Colonic mucosa (tissue), 4 donors: ENCODE measurements at places on chromosomes 6 and 20. TPM values are rescaled to one million over a fixed set of nuclear protein-coding genes. Genes with fewer than 3 reads are reported as not detected.

- DNase-seq = peak; percentile 37
Measured at GRCh38 chr20:57048027-57048869, 218.2 kb downstream of the BMP7 start.

The OLIG3 gene
- not detected for total RNA-seq

DNA sequence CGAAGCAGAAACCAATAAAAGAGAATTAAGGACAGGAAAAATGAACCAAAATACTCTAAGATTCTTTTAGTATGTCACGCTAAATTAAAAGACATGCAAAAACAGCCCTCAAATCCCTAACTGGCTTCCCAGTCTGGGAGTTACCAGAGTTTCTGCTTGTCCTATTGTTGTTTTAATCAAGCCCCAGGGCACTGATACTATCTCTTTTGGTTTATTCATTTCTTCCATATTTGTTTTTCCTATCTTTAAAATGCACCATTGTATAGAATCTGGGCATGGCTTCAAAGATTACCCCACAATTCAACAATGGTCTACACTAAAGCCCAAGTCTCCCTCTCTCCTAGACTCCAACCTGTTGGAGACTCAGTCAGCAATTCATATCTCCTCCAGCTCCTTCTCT is 169.1 kb downstream of the MYLK4 start:
- DNase-seq = no peak

DNA sequence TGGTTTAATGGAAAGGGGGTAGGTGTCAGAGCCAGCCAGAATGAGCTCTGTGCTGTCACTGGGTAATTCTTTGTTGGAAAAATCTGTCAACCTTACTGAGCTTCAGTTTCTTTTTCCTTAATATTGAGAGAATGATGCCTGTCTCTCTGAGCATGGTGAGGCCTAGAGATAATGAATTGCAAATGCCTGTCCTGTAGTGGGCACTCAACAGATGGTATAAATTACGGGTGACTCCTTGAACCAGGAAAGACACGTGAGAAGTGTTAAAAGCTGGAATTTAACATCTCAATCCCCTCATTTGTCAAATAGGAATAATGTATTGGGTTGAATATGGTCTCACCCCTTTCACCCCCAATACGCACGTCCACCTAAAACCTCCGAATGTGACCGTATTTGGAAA is 74.9 kb downstream of the ADTRP start:
- DNase-seq = no peak

- no peak for DNase-seq
Measured at GRCh38 chr20:30513050-30513628, 744.3 kb upstream of the DEFB115 start.

GRCh38 chr20:44909872-44910689 is at the start of gene PABPC1L:
PABPC1L (plus strand) TSS chr20:44910060; CDS start chr20:44910144, 84 bp downstream.
- DNase-seq = peak; percentile 87

The CNR1 gene
- total RNA-seq = 0.82 TPM

The DNAH8 gene
- not detected for total RNA-seq

DNA sequence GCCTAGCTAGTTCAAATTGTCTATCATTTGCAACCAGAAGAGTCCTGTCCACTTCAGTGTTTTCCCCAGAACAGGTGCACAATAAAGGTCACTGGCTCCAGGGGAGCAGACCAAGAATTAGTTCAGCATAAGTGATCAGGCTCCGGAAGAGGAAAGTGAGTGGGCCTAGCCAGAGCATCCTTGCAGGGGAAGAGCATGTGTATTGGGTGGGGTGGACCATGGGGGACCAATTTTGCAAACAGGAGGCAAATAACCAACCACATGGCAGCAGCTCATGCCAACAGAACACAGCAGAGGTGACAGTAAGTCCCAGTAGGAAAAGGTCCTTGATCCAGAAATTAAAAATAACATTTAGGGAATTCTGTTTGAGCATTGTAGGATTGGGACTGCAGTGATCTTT is 43.2 kb upstream of the CNR1 start:
- DNase-seq = no peak

- no peak for DNase-seq
Measured at GRCh38 chr6:11585426-11586016, 48.0 kb downstream of the TMEM170B start.

The KHDC1 gene
- 0.69 TPM for total RNA-seq

- peak; percentile 46 for DNase-seq
Measured at GRCh38 chr6:52994031-52994838, 849 bp downstream of the GSTA4 start.

DNA sequence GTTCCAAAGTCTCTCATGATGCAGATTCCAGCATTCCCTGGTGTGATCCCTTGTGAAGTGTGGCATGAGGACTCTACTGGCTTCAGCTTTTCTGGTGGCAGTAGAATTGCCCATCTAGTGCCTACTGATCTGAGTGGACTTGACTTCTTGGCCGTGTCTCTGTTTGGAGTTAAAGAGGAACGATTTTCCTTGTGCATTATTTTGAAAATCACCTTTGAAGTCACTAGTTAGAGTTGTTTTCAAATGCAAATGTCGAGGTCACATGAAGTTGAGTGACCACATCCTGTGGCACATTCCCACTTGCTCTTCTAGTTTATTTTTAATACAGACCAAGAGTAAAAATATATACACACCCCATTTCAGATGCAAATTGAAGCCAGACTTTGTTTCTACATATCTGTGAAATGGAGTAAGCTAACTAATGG is 270.7 kb upstream of the TAB2 start:
- no peak for DNase-seq

- DNase-seq = peak; percentile 80
Measured at GRCh38 chr20:33814238-33814712, 3.1 kb downstream of the CHMP4B start.

DNA sequence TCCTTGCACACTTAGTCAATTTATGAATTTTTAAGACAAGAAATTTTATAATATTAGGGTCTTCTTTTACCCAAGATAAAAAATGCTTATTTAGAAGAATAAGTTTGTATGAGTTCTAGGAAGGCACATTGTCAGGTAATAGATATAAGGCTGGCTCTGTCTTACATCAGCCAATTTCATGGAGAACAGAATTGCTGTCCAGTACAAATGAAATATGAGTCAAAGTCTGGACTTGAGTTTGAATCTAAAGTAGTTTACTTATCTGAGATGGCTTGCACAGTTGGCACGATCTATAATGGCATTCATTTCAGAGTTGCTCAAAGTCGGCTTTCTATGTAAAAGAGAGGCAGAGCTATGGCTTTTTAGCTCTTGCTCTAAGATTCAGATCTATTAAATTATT is 228.2 kb downstream of the KCNQ5 start:
- no peak for DNase-seq

DNA sequence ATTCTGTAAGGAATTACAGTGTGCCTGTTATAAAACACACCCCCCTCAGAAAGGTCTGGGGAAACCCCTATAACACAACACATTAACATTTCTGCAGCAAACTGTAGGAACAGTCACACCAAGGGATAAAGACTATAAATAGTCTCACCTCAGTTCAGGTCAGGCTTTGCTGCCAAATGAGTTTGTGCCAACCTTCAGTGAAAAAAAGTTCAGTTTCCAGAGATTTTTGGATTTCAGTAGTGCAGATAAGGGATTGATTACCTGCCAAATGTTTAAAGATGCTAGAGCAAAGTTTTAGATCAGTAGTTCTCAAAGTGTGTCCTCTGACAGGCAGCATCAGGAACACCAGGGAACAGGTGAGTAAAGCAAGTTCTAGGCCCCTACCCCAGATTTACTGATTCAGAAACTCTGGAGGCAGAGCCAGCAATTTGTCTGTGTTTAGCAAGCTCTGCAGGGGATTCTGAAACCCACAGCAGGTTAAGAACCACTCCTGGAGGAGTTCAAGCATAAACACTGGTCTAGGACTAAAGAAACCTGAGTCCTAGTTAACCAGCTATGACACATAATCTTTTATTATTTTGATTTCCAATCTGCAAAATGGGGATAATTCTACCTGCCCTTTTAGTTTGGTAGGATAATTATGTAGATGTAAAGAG is 111.0 kb downstream of the RCAN2 start:
- DNase-seq = no peak

The SLC22A16 gene
- total RNA-seq = 1.1 TPM

The ADGRG6 gene
- 17.9 TPM for total RNA-seq

- no peak for DNase-seq
Measured at GRCh38 chr6:41037107-41037900, 1.7 kb downstream of the UNC5CL start.

GRCh38 chr20:26243731-26244130 is 547.1 kb upstream of the ZNF337 start:
- no peak for DNase-seq

The PSORS1C1 gene
- 2.2 TPM for total RNA-seq

The ID4 gene
- 5.3 TPM for total RNA-seq

- no peak for DNase-seq
Measured at GRCh38 chr6:163620670-163621330, 206.3 kb downstream of the QKI start.

The APCDD1L gene
- 0.32 TPM for total RNA-seq

DNA sequence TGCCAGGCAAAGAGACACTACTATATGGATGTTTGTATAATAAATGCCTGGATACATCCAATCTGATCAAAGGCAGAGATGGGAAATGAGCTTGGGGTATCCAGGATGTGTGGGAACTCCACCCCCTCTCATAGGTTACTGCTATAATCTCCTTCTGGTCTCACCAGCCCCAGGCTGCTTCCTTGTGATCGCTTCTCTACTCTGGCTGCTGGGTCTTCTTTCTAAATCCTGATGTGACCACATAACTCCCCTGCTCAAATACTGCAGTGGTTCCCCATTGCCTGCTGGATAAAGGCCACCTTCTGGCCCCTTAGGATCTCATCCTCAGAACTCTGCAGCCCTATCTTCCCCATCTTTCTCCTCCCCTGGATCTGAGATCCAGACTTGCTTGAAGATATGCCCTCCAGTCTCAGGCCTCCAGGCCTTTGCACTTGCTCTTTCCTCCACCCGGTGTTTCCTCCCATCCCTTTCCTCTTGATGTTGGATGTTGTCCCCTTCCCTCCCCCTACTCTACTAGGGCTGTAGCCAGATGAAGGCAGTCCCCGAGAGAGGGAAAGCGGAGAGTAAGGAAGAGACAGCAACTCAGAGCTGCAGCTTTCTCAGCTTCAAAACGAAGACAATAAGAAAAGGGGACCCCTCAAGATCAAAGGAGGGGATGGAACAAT is 828 bp upstream of the XKR7 start:
- no peak for DNase-seq

The UST gene
- total RNA-seq = 2.7 TPM

- peak; percentile 29 for DNase-seq
Measured at GRCh38 chr6:35230950-35231349, 17.2 kb downstream of the SCUBE3 start.

- no peak for DNase-seq
Measured at GRCh38 chr20:61770113-61770585, 295.5 kb downstream of the TAF4 start.

DNA sequence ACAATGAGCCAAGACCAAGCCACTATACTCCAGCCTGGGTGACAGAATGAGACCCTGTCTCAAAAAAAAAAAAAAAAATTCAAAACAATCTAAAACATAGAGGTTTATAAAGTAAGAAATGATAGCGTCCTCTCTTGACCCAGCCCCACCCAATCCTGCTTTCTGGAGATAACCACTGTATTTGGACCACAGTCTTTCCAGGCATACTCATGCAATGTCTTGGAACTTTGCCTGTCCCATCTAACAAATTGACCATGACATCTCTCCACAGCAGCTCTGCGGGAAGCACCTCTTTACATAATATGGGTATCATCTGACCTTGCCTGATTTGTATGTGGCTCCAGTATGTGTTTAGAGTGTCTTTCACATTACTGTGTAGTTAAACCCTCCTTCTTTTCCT is 9.1 kb upstream of the SHLD1 start:
- no peak for DNase-seq

GRCh38 chr6:151285122-151285521 is 45.4 kb downstream of the AKAP12 start:
- no peak for DNase-seq

GRCh38 chr6:22529866-22530265 is 39.5 kb upstream of the HDGFL1 start:
- no peak for DNase-seq

GRCh38 chr6:163404825-163405265 is 9.7 kb upstream of the QKI start:
- no peak for DNase-seq

GRCh38 chr6:9039258-9039657 is 603.9 kb upstream of the SLC35B3 start:
- no peak for DNase-seq

GRCh38 chr6:25369433-25370177 is 90.4 kb downstream of the CARMIL1 start:
- peak; percentile 48 for DNase-seq

The SNAP91 gene
- total RNA-seq = not detected

The ERVFRD-1 gene
- 0.10 TPM for total RNA-seq
